Left ventricle myocardium inferior (tissue), 1 donor: ENCODE measurements at places on chromosomes 11 and 22.

DNA sequence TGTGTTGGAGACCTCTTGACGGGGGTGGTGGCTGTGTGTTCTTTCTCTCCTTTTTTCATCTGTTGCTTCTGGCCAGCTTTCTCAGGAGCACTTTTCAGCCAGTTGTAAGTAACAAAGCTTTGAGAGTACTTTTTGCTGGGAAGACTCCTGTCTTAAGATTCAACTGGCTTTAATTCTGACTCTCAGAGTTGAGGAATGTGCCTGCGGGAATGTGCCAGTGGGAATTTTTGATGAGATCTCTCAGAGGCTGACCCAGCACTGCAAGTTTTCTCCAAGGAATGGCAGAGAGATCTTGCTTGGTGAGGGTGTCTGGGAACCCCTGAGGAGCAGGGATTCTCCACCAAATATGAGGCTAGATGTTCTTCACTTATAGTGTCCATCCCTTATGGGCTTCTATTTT, 91.6 kb upstream of the OR9Q1 start:
- H3K4me3 ChIP-seq, result no peak overlapping the region
- H3K36me3 ChIP-seq, result no peaks in the 10 kb centered on the region
- H3K27me3 ChIP-seq, result no peaks in the 10 kb centered on the region
- H3K4me1 ChIP-seq, result peaks cover 12% of the 10 kb centered on the region
- DNase-seq, result no peak

GRCh38 chr22:36311386-36312085, 58.6 kb downstream of the APOL1 start:
- peaks cover 15% of the 10 kb centered on the region for H3K4me1 ChIP-seq
- H3K27ac ChIP-seq, result no peak overlapping the region

DNA sequence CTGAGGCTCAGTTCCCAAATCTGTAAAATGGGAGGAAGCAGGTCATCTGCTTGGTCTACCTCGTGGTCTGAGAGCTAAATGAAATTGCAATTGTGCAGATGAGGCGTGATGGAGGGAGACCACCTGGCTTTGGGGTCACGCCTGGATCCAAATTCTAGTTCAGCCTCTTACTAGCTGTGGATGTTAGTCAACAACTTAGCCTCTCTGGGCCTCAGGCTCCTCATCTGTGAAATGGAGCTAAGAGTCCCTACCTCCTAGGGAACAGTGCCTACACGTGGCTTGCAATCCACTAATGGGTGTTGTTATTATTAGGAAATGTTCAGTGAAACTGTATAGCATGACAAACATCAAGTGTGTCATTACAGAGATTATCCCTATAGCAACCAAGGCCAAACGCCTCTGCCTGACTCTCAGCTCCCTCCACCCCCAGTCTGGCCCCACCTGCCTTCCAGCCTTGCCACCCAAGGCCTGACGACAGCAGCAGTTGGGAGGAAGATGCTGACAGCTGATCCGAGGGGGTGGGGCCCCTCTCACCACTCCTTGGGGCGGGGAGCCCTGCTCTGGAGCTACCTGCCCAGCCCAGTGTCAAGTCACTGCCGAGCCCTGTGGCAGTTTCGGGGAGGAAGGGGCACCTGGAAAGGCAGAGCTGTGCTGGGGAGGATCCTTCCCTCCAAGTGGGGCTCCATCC, 1.7 kb upstream of the RHOD start:
- H3K27me3 ChIP-seq, result peaks cover 15% of the 10 kb centered on the region
- H3K27ac ChIP-seq, result peak overlapping the region; percentile 89
- DNase-seq, result peak; percentile 75
- no peaks in the 10 kb centered on the region for H3K36me3 ChIP-seq

DNA sequence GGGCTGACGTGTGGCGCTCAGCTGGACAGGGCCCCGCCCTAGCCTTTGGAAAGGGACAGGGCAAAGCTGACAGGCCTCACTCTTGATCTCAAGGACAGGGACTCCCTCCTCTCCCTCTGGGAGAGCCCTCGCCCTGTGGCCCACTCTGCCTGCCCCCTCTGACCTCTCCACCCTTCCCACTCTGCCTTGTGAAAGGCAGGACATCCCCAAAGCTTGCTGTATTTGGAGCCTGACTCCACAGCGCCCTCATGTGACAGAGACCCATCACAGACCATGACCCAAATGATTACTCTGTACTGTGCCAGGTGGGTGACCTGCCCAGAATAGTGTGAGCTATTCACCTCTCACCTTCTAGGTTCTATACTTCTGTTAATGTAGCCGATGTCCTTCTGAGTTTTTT, 18.8 kb downstream of the P2RY2 start:
- H3K4me1 ChIP-seq, result peaks cover 90% of the 10 kb centered on the region
- no peak overlapping the region for H3K4me3 ChIP-seq
- H3K36me3 ChIP-seq, result peaks cover 8% of the 10 kb centered on the region
- peak; percentile 51 for DNase-seq

DNA sequence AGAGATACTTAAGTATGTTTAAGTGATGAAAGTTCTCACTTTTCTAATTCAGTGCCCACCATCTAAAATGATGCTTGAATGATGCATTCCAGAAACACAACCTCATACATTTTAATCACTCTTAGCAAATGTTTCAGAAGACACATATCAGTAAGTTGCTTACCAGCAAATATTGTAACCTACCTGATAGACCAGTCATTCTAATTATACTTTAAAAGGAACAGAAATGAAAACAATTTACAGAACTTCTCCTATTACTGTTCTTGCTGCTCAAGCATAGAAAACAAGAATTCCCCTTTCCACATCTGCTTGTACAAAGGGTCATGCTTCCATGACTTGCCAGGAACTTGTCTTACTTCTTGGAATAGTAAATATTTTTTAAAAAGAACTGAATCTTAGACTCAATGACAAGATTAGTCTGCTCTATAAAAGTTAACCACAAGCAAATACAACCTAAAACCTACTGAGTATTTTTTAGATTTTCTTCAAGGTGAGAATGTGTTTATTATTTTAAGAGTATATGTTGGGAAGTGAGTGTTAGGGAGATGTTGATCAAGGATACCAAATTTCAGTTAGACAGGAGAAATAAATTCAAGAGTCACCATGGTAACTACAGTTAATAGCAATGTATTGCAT, 82.0 kb upstream of the SC5D start:
- no peak for DNase-seq
- no peak overlapping the region for H3K27ac ChIP-seq
- peaks cover 13% of the 10 kb centered on the region for H3K27me3 ChIP-seq
- no peak overlapping the region for H3K4me3 ChIP-seq

DNA sequence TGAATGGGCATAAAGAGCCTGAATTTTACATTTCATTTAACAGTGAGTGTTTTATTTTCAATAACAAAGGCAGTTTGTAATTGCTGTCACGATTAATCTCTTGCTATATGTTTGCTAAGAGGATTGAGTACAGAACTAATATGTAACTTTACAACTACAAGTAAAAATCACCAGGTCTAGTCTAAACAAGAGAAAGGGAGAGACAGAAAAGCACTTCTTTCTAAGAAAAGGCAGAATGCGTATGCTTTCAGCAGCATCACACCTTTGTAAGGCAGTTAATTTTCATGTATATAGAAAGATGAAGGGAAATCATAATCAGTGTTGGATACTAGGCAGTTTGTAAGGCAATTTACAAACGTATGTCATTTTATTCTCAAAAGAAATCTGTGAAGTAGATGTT, 169.8 kb downstream of the NELL1 start:
- H3K27ac ChIP-seq, result no peak overlapping the region
- no peaks in the 10 kb centered on the region for H3K4me1 ChIP-seq
- DNase-seq, result no peak
- no peaks in the 10 kb centered on the region for H3K27me3 ChIP-seq
- no peak overlapping the region for H3K4me3 ChIP-seq

DNA sequence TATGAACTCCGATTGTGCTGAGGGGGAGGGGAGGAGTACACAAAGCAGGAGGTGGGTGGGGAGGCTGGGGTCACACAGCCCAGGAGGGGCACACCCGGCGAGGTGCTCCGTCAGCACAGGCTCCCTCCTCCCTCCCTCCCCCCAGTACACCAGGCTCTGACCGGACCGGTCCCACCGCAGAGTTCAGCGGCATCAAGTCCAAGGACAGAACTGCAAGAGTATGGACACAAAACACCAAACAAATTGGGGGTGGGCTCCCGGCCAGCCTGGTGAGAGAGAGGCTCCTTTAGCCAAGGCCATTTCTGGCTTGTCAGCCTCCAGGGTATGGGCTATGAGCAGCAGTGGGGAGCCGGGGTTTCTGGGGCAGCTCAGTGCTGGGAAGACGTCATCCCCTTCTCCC, 68.3 kb downstream of the ST3GAL4 start:
- no peak for DNase-seq
- H3K36me3 ChIP-seq, result no peaks in the 10 kb centered on the region
- H3K27me3 ChIP-seq, result no peaks in the 10 kb centered on the region
- peak overlapping the region; percentile 8 for H3K27ac ChIP-seq

GRCh38 chr11:66228521-66228920, 39.9 kb upstream of the RAB1B start:
- H3K4me1 ChIP-seq, result no peaks in the 10 kb centered on the region
- H3K36me3 ChIP-seq, result peaks cover 53% of the 10 kb centered on the region
- no peak overlapping the region for H3K4me3 ChIP-seq
- H3K27ac ChIP-seq, result no peak overlapping the region
- DNase-seq, result no peak
- H3K27me3 ChIP-seq, result no peaks in the 10 kb centered on the region

GRCh38 chr11:47498149-47498548, 49.2 kb upstream of the RAPSN start:
- no peak for DNase-seq
- peak overlapping the region; percentile 6 for H3K27ac ChIP-seq
- no peaks in the 10 kb centered on the region for H3K27me3 ChIP-seq
- peaks cover 5% of the 10 kb centered on the region for H3K36me3 ChIP-seq

DNA sequence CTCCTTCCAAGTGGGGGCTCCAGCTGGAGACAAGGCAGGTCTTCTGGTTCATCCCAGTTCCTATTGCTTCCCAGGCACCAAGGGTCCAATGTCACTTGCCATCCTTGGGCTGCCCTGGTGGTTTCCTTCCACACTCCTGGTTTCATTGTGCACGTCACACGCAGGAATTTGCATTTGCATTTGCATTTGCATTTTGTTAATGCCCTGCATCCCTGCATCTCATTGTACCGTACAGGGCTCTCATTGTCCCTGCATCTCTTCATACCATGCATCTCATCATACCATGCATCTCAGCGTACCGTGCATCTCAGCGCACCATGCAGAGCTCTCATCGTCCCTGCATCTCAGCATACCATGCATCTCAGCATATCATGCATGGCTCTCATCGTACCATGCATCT, 112.2 kb upstream of the SYT13 start:
- no peak overlapping the region for H3K27ac ChIP-seq
- H3K4me1 ChIP-seq, result no peaks in the 10 kb centered on the region
- DNase-seq, result no peak
- H3K4me3 ChIP-seq, result no peak overlapping the region

DNA sequence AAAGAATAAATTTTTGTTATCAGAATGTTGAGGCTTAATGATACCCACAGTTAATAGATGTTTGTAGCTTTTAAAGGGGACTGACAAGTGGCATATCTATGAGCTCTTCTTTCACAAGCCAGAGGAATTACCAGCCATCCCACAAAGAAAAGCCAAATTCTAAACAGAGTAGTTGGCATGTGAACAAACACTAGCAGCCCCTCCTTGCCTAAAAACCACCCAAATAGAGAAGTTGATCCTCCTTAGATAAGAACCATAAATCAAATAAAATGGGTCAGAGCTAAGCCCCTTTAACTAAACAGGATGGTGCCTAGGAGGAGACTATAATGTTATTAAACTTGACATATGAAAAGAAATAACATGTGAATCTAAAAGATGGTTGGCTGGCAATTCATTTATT, 11.4 kb downstream of the LPXN start:
- H3K36me3 ChIP-seq, result peaks cover 65% of the 10 kb centered on the region
- no peaks in the 10 kb centered on the region for H3K4me1 ChIP-seq
- no peak overlapping the region for H3K4me3 ChIP-seq
- H3K27ac ChIP-seq, result no peak overlapping the region

DNA sequence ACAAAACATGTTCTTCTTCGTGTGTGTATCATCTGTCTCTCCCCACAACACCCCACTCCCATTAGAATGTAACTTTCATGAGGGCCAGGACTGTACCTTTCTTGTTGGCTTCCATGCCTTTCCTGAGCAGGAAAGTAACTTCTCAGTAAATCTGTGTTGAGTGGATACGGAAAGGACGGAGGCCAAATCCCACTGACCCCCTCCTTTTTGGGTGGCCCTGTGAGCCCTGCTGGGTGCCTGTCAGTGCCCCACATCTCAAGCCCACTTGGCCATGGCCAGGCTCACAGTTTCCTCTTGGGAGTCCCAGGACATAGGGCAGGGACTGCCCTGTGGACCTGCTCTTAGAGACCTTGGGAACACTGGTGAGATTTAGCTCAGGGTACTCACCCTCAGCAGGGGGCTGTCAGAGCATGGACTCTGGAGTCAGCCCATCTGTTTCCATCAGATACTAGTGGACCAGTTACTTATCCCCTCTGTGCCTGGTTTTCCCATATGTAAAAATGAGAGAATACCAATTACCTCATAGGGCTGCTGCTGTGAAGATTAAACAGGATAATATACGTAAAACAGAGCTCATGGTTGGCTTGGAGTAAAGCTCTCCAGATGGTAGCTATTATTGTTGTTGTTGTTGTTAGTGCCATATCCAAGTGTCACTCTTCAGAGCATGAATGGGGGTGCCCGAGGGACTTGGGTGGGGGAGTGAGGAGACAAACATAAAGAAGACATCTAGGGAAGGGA, 1.0 kb upstream of the C11orf96 start:
- peaks cover 33% of the 10 kb centered on the region for H3K4me1 ChIP-seq
- DNase-seq, result no peak
- H3K27ac ChIP-seq, result peak overlapping the region; percentile 93
- peak overlapping the region; percentile 83 for H3K4me3 ChIP-seq
- peaks cover 32% of the 10 kb centered on the region for H3K27me3 ChIP-seq
- H3K36me3 ChIP-seq, result no peaks in the 10 kb centered on the region

DNA sequence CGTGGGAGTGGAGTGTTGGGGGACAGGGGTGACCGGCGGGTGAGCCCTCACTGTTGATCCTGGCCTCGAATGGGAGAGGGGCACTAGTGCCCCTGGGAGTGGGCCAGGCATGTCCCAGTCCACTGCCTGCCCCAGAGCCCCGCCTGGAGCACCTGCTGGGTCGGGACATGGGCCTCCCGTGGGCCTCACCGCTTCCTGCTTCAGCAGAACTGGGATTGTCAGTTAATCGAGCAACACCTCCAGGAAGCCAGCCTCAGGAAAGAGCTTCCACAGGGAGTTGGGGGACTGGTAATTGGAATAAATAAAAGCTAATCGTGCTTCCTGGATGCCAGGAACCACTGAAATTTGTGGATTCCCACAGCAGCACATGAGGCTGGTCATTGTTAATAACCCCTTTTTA, 43.8 kb downstream of the PARVB start:
- H3K36me3 ChIP-seq, result no peaks in the 10 kb centered on the region
- DNase-seq, result no peak
- peak overlapping the region; percentile 59 for H3K27ac ChIP-seq
- H3K4me3 ChIP-seq, result no peak overlapping the region
- no peaks in the 10 kb centered on the region for H3K27me3 ChIP-seq

- H3K4me1 ChIP-seq, result no peaks in the 10 kb centered on the region
- no peaks in the 10 kb centered on the region for H3K36me3 ChIP-seq
- H3K4me3 ChIP-seq, result no peak overlapping the region
- H3K27me3 ChIP-seq, result no peaks in the 10 kb centered on the region
- no peak for DNase-seq
Measured at GRCh38 chr11:6067502-6067901, 36.9 kb upstream of the OR56A1 start.

- H3K4me1 ChIP-seq, result peaks cover 17% of the 10 kb centered on the region
- H3K4me3 ChIP-seq, result no peak overlapping the region
- no peak overlapping the region for H3K27ac ChIP-seq
- H3K36me3 ChIP-seq, result no peaks in the 10 kb centered on the region
- no peaks in the 10 kb centered on the region for H3K27me3 ChIP-seq
Measured at GRCh38 chr11:115578275-115578674, 74.1 kb upstream of the CADM1 start.

GRCh38 chr22:17086788-17087497, 2.1 kb downstream of the IL17RA start:
- peaks cover 35% of the 10 kb centered on the region for H3K4me1 ChIP-seq
- no peak for DNase-seq
- no peaks in the 10 kb centered on the region for H3K36me3 ChIP-seq
- no peaks in the 10 kb centered on the region for H3K27me3 ChIP-seq
- peak overlapping the region; percentile 86 for H3K4me3 ChIP-seq
